ENCODE measurements at places on chromosomes 3 and 15.
A peak's percentile ranks its signal among the peaks of the same experiment; 100 is the strongest.

GRCh38 chr15:63752075-63752684, 81.6 kb downstream of the HERC1 start:
- peak; percentile 40 for DNase-seq

DNA sequence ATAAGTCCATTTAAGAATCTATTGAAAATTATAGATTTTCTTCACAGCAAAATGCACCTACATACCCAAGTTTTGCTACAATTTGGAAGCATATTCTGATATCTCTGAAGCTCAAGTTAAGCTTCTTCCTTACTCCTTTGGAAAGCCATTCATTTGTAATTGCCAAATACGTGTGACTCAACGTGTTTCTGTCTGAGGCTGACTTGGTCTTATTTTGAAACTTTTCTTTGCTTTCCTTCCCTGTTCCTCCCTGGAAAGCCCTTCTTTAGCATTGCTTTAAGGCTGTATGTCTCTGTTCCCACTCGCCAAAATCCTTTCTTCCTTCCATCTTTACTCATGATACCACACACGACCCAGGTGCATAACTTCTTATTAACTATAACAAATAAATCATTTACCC, 232.0 kb downstream of the ZBBX start:
- no peak for DNase-seq

DNA sequence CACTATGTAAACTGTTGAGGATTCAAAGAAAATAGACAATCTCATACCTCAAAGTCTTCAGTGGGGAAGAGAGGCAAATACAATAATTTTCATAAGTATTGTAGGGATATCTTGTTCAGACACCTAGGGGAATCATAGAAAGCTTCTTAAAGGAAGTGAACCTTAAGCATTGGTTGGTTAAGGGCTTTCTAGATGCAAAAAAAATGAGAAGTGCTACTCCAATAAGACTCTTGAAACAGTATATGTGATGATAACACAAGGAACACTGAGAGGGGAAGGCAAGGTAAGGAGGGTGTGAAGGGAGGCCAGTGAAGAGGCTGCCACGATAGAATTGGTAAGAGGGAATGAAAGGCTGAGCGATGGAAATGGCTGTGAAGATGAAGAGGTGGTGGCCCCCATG, 104.1 kb downstream of the TPRG1 start:
- DNase-seq: no peak

- DNase-seq: no peak
These were observed 24.6 kb downstream of the ACSBG1 start for GRCh38 chr15:78209646-78210348.

DNA sequence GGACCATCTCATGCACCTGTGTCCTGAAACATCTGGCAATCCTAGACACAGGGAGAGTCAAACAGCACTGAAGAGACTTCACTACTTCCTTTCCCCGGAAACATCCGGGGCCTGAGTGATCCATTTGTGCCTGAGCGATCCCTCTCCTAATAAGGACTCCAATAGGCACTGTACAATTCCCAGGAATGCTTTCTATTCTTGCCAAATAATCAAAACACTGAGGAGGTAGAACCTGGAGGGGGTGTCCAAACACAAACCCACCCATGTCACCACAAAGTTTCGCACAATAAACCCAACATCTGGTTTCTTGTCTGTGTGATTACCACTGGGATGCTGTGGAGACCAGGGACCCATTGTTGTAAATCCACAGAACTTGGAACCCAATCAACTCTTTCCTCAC, 205.0 kb downstream of the OPA1 start:
- no peak for DNase-seq

DNA sequence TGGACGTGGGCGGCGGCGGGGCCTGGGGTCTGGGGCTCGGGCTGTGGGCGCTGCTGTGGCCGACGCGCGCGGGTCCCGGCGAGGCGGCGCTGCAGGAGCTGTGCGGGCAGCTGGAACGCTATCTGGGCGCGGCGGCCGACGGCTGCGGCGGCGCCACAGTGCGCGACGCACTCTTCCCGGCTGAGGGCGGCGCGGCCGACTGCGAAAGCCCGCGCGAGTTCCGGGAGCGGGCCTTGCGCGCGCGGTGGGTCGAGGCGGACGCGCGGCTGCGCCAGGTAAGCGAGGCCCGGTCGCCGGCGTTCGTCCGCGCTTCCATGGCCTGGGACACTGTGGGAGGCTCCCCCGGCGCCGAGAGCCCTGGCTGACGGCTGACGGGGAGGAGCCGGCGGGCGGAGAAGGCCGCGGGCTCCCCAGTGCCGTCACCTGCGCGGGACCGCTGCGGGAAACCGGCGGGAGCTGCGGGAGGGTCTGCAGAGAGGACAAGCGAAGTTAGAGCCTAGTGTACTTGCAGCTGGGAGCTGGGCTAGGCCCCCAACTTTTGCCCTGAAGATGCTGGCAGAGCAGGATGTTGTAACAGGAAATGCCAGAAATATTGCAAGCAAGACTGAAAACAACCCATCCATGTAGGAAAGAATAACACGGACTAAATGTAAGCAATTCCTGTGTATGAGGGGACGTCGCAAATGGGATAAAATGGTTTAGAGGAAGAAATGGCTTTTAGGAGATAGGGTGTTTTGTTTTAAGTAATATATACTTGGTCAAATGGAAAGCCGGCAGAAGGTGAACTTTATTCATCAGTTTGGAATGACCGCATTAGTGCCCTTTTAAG, 847 bp downstream of the WHAMM start:
- DNase-seq: peak; percentile 52

DNA sequence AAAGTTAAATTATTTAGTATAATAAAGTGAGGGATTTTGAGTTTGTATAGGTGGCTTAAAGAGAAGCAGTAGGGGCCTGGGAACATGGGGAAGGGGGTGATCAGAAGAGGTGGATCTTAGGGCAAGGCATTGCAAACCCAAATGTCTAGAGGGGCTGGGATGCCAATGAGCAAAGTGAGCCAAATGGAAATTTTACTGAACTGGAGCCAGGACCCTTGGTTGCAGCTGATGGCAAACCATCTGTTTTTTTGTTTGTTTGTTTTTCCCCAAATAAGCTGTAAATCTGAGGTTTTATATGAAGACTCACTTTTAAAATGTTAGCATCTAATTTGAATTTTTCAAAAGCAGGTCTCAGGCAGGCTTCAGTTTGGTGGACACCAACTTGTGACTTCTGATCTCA, 14.8 kb upstream of the PARP14 start:
- no peak for DNase-seq

GRCh38 chr3:56357266-56357665, 111.0 kb downstream of the ERC2 start:
- no peak for DNase-seq
